Activated T-cell treated with anti-CD3 and anti-CD28 coated beads for 4 hours (primary cell): ENCODE measurements at places on chromosomes 7 and 10.
A peak's percentile ranks its signal among the peaks of the same experiment; 100 is the strongest.

GRCh38 chr7:68321776-68322496 is 1276.3 kb upstream of the AUTS2 start:
- no peak for DNase-seq

- peak; percentile 13 for DNase-seq
Measured at GRCh38 chr10:95841661-95842498, 65.9 kb upstream of the CC2D2B start.

- no peak for DNase-seq
Measured at GRCh38 chr7:137462074-137462715, 118.7 kb upstream of the PTN start.

DNA sequence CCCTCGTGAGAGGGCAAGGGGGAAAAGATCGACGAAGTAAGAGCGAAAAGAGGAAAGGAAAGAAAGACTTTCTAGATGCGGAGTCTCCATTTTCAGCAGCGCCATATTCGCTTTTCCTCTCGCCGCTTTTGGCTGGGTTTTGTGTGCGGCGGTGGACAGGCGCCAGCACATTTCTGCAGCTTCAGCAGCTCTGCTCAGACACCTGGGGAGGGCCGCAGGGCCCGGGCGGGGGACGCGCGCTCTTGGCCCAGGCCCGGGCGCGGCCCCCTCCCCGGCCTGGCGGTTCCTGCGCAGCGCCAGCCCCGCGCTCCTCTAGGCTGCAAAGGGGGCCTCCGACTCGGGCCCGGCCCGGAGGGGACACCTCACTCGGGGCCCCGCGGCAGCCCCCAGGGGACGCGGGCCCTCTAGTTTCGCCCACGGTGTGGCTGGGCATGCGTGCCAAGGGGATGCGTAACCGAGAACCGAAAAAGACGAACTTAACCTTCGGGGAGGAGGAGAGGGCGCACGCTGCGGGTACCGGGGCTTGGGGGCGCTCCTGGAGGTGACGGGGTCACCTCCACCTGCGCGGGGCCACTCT is 34.5 kb upstream of the EBLN1 start:
- peak; percentile 38 for DNase-seq

DNA sequence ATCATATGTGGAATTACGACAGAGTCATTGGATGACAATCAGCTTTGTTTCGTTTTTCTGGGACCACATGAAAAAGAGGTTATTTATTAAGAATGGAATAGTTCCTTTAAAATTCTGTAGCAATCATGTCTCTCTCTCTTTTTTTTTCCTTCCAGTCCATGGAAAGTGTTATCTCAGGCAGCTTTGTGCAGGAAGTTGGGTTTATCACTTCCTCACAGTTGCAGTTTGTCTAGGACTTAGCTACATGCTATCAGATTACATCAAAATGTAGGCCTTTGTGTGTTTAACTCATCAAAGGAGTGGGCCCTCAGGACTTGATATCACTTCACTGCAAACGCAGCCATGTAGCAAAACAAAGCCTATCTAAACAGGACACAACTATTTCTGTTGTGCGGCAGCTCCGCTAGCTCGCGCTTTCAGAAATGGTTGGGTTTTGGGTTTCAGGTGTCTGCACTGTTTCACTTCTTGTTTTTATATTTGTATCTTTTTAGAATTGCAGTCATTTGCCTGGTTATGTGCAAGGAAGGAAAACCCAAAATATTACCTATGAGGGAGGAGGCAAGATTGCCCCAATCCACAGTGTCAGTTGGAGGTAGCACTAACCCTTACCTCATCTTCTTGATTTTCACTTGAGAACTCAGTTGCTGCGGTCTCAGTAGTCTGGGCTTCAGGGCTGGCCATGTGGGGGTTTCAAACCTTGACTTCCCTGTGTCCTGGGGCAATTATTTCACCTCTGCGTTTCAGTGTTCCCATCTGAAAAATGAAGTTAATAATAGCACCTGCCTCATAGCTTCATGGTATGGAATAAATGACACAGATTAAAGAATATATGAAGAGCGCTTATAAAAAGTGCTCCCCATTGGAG is 66.7 kb downstream of the HHEX start:
- no peak for DNase-seq

DNA sequence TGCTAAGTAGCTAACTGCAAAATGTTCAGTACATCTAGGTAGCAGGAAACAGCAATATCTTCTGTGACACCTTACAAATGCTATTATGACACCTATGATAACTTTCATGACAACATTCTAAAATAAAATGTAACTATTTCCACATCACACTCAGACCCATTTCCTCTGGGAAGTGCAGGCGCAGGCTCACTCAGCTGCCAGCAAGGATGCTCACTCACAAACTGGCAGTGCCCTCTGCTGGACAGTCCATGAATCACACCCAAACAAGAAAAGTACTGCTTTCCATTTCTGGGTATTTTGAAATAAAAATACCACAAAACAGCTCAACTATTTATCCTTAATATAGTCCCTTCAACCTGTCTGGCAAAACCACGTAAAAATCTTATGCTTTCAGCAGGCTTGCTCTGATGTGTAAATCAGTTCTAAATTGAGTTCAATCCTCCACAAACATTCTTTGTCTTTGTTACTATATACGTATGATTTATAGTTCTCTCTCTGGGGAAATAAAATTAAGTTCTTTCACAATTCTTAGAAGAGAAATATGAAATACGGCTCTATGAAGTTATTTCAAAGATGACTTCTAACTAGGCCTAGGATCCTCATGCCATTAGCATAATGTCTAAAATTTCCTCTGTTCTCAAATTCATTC is 176.6 kb downstream of the PARD3 start:
- DNase-seq = peak; percentile 56

DNA sequence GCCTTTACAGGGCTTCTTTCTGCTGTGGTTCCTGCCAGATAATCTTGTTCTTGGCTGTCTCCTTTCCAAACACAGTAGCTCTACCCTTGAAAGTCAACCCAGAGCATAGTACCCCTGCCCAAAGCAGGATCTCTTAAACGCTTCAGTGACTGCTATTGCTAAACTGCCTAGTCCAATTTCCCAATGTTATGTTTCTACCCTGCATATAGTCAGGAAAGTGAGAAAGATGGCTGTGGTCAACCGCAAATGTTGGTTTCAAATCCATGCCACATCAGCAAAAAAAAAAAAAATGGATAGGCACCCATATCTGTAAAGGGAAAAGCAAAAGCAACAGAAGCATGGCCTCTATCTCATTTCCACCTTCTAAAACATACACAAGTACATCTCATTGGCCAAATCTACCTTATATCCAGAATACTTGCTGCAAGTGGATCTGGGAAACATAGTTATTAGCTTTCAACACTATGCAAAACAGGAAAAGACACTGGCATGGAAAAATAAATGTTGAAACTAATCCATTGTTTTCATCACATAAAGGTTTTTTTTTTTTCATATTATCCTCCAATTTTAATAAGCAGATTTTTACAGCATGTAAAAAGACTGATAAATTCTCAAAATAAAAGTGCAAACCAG is 59.8 kb downstream of the DNAJC1 start:
- DNase-seq = no peak

GRCh38 chr7:117564080-117564479 is 84.3 kb downstream of the CFTR start:
- no peak for DNase-seq

DNA sequence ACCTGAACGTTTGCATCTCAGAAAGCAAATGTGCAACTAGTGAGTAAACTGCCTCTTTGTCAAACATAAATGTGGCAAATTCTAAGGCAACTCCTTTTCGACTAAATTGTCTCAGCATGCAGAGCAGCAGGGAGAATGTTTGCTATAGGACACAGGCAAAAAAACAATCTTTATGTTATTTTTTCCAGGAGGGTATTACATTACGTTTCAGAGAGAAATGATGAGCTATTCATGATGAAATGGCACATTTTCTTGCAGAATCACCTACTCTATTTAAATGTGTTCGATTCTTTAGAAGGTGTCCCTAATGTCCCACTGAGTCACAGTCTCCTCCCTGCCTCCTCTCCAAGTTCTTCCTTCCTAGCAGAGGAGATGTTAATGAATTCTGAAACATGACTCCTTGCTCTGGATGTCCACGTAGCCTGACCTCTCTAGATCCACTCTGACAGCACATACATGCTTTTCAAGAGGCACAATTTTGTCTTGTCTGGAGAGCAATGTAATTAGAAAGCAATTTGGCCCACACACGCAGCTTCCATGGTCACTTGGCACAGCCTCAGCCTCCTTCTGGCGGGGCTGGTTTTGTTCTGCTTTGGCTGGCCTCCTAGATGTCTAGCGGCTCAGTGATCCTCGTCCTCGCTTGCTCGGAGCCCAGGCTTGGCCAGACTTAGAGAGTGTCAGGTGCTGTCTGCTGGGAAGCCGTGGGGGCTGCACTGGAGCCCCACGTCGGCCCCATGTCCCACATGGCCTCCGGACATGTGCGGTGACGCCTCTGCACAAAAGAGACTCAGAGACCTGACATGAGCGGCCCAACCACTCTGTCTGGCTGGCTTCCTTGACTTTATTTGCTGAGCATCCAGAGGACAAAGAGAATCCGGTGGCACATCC is 125.7 kb upstream of the ZNF438 start:
- DNase-seq = no peak

GRCh38 chr10:12579954-12580858 is 230.9 kb downstream of the CAMK1D start:
- DNase-seq = no peak

- no peak for DNase-seq
Measured at GRCh38 chr7:24346129-24346528, 62.1 kb downstream of the NPY start.

GRCh38 chr7:140702774-140703173 is 6.3 kb downstream of the NDUFB2 start:
- no peak for DNase-seq

DNA sequence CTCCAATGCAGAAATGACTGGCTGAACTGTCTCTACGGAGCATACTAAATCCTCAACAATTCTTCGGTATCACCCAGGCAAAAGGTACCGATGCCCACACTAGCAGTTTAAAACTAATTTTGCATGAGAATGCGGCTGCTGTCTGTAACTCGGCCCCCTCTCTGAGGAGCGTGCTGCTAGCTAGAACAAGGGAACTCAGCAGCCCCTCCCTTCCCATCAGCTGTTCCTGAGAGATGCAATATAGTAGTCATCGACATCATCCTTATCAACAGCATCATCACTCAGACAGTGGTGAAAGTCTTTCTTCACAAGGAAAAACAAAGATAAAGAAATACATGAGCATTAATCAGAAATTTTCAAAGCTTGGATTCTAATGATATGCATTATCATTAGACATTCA is 189.1 kb upstream of the FRMD4A start:
- no peak for DNase-seq

- DNase-seq = no peak
Measured at GRCh38 chr10:43038783-43039623, 37.9 kb upstream of the RET start.

DNA sequence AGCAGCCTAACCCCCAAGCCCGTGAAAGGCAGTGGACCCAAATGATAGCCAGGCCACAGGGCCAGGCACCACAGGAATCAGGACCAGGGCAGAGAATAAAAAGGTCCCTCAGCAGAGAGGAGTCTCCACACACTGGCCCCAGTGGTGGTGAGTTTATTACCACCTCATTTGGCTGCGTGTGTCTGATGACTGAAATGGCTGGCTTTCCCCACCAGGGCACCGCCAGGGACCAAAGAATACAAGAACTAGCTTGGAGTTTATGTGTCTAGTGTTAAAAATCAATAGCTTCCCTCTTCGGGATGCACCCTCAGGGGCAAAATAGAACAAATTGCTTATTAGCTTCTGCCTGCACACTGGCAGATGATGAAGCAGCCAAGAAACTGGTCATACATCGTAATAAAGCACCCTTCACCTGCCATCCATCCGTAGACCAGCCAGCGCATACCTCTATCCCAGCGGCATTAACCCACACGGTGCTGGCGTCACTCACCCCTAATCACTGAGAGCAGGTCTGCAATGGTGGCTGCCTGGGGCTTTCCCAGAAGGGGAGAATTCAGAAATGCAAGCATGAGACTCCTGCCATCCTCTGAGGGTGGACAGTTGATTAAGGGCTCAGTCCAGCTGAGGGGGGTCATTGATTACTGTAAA is 223.7 kb upstream of the ZMIZ1 start:
- no peak for DNase-seq

GRCh38 chr7:112383671-112384417 is 66.4 kb upstream of the IFRD1 start:
- DNase-seq = no peak
